ENCODE measurements at places on chromosomes 11 and 22. TPM values are rescaled to one million over a fixed set of nuclear protein-coding genes. Genes with fewer than 3 reads are reported as not detected.

DNA sequence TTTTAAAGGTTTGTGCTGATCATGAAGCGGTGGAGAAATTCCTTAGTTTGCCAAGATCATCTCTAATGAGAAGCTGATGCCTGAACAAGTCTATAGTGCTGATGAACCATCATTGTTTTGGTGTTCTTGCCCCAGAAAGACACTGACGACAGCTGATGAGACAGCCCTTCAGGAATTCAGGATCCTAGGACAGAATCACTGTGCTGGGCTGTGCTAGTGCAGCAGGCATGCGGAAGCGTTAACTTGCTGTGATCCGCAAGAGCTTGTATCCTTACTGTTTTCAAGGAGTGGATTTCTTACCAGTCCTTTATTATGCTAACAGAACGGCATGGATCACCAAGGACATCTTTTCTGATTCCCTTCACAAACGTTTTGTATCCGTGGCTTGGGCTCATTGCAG lies 104.1 kb downstream of the TBC1D22A start:
- no peak overlapping the region for H3K27ac ChIP-seq
- no peaks in the 10 kb centered on the region for H3K4me1 ChIP-seq
- no peaks in the 10 kb centered on the region for H3K36me3 ChIP-seq
- H3K27me3 ChIP-seq, result no peaks in the 10 kb centered on the region
- no peak for DNase-seq

DNA sequence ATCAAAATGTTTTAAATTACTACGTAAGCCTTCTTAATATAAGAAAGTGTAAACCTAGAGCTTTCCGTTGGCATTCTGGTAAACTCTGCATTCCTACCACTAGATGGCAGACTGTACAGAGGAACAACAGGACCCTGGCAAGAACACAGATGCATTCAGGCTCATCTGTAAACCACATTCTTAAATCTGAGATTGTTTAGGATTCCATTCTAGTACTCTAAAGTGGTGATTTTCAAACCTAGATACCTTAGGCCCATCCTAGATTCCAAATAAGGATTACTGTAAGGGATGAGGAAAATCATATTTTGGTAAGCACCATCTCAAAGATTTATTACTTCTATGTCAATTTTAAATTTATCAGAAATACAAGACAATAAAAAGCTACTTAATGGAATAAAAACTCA lies 26.9 kb downstream of the PICALM start:
- DNase-seq, result no peak
- no peaks in the 10 kb centered on the region for H3K4me1 ChIP-seq
- no peaks in the 10 kb centered on the region for H3K27me3 ChIP-seq
- H3K4me3 ChIP-seq, result no peak overlapping the region
- no peak overlapping the region for H3K27ac ChIP-seq

- peaks cover 5% of the 10 kb centered on the region for H3K36me3 ChIP-seq
- no peak overlapping the region for H3K27ac ChIP-seq
- H3K4me3 ChIP-seq, result no peak overlapping the region
- no peaks in the 10 kb centered on the region for H3K27me3 ChIP-seq
- no peaks in the 10 kb centered on the region for H3K4me1 ChIP-seq
These were observed 64.8 kb downstream of the MIAT start for GRCh38 chr22:26722159-26722558.

MTCH2 gene
- total RNA-seq, result 136 TPM

PATE2 gene
- total RNA-seq, result not detected

All from right lobe of liver (tissue), 6 donors.